ENCODE measurements at places on chromosomes 1 and 21.

DNA sequence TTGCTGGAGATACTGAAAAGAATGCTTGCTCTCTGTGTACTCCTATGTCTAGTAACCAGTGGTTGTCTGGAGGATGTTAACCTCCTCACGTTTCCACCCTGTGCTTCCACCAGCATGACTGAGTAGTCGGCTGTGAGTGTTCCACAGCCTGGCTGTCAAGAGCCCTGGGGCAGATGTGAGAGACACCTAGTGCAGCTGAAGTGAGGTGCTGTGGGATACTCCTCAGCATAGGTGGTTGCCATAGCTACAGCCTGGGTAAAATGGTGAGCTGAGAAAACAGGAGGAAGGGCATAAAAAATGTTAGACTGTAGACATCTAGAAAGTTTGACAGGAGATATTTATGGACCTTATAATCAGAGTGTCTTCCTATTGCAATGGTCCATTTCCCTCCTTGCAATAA is 15.8 kb downstream of the IVL start:
- no peak for DNase-seq

DNA sequence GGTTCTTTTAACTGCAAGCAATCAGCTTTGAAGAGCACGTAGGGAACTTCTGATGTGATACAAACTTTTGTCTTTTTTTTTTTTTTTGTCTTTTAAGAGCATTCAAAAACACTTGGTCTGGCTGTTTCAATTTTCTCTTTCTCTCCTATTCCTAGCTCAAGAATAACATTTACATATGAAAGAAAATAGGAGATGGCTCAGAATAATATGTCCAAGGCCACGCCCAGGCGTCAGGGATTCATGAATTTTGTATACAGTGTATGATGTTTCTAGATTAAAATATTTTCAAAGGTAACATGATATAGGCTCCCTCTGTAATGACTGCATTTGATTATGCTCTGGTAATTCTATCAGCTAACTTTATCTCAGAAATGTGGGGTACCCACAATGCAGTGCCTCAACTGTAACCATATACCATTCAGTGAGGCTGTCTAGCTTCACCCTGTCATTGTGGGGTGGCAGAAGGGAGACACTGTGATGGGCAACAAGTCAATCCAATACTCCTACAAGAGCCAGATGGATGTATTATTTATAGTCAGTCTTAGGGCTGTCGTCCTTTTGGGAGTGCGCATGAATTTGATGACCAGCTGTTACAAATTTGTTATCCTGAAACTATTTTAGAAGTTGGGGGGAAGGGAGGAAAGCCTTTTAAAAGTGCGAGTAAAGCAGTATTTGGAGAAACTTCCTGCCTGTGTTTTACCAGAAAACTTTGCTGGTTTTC is 1.5 kb upstream of the AKNAD1 start:
- DNase-seq: no peak

- DNase-seq: no peak
Measured at GRCh38 chr1:87743256-87743655, 414.6 kb downstream of the LMO4 start.

DNA sequence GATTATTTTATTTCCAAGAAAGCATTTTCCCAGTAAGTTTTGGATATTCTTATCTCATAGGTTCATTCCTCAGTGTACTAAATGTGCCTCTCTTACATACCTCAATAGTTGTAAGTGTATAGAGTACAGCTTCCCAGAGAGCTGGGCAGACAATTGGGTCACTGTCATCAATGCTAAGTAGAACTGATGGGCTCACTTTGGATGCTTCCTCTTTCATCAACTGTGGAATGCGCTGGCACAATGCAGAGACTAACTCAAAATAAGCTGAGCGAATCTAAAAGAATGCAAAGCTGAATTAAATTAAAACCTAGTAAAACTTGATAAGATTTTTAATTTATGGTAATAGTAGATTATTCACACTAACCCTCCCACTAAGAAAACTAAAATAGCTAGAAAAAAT is 21.5 kb downstream of the LTN1 start:
- DNase-seq: no peak

DNA sequence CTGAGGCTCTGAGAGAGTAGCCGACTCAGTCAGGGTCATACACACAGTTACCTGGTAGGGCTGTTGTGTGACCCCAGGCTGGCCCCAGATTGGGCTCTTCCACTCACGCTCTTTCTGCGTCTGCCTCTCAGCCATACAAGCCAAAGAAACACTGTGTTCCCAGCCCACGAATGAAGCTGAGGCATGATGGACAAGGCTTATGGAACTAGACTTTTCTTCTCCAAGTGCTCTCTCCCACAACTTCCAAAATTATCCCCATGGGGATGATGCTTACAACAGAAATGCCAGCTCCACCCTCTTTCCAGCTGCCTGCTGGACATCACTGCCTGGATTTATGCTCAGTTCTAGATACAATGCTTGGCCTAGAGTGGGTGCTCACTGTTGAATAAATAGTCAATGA is 102.8 kb upstream of the JUN start:
- DNase-seq: no peak

DNA sequence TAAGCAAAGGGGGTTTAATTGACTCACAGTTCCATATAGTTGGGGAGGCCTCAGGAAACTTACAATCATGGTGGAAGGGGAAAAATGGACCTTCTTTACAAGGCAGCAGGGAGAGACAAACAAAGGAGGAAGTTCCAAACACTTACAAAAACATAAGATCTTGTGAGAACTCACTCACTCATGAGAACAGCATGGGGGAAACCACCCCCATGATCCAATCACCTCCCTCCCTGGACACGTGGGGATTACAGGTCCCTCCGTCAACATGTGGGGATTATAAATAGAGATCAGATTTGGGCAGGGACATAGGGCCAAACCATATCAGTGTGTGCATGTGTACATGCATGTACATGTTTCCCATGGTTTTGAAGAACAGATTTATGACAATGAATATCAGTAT is 5.5 kb upstream of the SMG7 start:
- DNase-seq: no peak

- no peak for DNase-seq
Measured at GRCh38 chr1:224525411-224526040, 90.6 kb upstream of the CNIH3 start.

GRCh38 chr1:67327864-67328466 is 20.3 kb downstream of the IL12RB2 start:
- no peak for DNase-seq

Data from stimulated activated CD4-positive, alpha-beta T cell treated with anti-CD3 and anti-CD28 coated beads, Interleukin-1b, Interleukin-23, amount 100 ng/mL, for 4 hours (primary cell).